Substantia nigra (tissue), 51 donors: ENCODE measurements at places on chromosomes 16 and 17.

DNA sequence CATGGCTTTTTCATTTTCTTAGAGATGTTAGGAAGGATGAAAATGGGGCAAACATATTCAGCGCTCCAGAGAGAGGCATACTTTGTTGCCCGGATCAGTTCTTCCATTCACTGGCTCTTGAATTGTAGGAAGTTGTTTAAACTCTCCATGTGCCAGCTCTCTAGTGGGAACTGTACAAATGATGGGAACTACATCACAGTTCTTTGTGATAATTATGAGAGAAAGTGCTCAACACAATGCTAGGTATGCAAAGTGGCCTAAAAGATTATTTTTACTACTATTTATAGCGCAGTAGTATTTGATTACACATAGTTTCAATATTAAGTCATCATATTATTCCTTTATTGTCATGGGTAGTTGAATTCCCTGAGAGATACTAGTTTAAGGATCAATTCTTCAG lies 268.5 kb downstream of the RBFOX1 start:
- DNase-seq = no peak

DNA sequence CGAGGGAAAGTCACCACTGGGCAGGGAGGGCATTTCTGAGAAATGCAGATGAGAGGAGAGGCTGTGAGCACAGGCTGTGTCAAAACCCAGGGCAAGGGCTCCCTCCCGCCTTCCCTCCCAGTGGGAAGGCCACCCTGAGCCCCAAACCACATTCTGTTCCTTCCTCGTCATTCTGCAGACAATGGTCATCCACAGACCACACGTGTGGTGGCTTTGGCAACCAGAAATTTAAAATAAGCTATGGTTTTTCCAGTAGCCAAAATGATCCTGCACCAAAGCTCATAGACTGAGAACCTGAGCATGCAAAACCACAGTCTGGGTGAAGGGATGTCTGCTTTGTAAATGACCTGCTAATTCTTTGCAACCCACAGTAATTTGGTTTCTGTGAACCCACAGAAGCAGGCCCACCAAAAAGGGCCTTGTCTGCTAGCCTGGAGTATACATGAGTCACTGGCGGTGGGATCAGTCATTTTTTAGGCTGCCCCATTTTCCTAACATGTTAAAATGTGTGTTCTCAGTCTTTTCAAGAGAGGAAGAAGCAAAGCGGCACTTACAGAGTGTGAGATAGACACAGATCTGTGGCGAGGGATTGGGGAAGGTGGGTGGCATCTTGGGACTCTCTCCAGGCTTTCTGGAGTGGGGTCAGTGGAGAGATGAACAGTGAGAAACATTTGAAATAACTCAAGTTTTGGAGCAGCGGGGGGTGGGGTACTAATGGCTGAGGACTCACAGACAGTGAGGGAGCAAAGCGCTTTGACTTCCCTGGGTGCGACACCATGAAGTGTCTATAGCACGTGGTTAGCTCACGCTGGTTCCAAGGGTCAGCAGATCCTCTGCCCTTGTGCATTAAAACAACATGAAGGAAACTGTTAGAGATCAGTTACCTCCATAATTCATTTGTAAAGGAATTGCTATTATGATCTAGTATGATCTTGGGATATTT lies 20.5 kb downstream of the GRB7 start:
- DNase-seq = no peak

- no peak for DNase-seq
These were observed 58.8 kb downstream of the CDH13 start for GRCh38 chr16:82685526-82685925.

GRCh38 chr17:5798094-5798493 lies 213.8 kb upstream of the NLRP1 start:
- DNase-seq = no peak

DNA sequence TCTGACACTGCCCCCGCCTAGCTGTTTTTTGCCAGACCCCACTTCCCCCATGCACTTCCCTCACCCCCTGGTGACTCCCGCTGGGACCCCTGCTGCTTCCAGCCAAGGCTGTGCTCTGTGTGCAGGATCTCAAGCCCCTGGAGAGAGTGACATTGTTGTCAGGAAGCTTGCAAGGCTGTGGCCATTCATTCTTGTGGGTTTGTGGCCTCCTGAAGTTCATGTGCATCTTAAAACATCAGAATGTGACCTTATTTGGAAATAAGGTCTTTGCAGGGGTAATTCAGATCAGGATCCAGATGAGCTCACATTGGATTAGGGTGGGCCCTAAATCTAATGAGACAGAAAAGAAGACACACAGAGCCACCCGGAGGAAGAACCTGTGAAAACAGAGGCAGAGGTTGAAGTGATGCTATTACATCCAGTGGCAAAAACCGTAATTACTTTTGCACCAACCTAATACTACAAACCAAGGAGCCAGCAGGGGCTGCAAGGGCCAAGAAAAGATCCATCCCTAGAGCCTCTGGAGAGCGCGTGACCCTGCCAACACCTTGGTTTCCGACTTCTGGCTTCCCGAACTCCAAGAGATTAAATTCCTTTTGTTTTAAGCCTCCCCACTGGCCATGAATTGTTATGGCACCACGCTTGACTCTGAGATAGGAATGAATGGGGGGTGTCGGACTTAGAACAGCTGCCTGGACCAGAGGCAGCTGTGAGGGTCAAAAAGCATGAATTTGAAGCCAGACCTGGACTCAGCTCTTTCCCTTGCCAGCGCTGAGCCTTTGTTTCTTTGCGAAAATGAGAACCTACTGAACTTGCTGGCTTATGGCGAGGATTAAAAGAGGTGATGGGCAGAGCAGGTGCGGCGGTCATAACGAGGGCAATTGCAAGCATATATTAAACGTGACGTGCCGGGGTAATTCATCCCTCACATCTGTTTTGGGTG lies 75.5 kb downstream of the BMERB1 start:
- DNase-seq = no peak
